ENCODE measurements at places on chromosomes 12 and 14. TPM values are rescaled to one million over a fixed set of nuclear protein-coding genes. Genes with fewer than 3 reads are reported as not detected.

Gene LMO3
- 21.8 TPM for total RNA-seq

DNA sequence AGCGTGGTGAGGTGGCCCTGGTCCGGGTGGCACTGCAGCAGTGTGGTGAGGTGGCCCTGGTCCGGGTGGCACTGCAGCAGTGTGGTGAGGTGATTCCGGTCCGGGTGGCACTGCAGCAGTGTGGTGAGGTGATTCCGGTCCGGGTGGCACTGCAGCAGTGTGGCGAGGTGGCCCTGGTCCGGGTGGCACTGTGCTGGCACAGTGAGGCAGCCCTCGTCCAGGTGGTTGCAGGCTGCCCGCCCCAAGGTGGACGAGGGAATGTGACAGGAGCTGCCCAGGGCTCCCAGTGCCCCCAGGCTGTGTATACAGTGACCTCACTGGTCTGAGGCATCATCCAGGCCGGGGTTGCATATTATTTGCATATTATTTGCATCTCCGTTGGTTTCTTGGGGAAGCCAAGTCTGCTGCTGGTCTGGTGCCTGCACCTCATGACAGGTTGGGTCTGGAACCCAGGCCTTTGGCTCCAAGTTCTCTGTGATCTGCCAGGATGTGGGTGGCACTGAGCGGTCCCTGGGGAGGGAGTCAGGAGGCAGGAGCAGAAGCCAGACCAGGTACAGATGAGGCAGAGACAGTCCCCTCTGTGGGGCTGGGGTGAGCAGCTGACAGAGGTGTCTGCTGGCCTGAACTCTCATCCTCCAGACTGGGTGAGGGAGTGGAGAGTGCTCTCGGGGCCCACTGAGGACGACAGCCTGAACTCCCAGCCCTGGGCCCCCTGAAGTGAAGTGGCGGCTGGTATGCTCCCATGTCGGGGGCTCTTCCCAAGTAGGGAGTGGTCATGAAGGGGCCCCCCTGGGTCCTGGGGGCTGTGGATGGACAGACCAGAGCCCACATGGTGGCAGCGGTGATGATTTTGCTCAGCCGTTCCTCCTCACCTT lies 79.3 kb downstream of the KIF26A start:
- H3K27me3 ChIP-seq, result no peaks in the 10 kb centered on the region
- no peak for DNase-seq
- H3K4me3 ChIP-seq, result no peak overlapping the region
- no peaks in the 10 kb centered on the region for H3K36me3 ChIP-seq

DNA sequence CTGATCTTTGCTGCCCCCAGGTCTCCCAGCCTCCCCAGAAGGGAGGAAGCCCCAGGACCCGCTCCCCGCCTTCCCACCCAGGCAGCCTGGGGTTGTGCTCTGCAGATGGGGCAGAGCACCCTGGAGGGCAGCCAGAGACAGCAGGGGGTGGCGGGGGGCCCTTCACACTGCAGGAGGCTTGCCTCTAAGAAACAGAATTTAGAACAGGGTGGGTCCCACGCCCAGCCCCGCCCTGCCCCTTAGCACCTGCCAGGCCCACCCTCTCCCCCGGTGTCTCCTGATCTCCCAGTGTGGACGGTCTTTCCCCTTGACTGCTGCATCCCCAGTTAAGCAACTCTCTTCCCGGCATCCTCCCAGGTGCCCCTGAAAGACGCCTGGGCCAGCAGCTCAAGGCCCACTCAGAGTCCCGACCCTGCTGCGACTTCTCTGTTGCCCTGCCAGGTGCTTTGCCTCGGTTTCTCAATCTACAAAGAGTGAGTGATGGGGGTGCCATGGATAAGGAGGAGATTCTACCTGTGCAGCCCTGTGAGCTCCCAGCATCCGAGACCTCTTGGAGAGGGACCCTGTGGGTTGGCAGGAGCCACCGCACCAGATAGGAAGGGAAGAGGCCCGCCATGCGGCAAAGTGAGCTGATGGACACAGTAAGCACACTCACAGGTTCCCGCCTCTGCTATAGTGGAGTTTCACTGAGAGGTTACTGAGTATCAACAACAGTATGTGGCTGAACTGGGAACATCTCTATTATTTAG lies 327.1 kb upstream of the FKBP4 start:
- no peak overlapping the region for H3K4me3 ChIP-seq
- no peak overlapping the region for H3K27ac ChIP-seq
- no peaks in the 10 kb centered on the region for H3K27me3 ChIP-seq
- H3K4me1 ChIP-seq, result no peaks in the 10 kb centered on the region

DNA sequence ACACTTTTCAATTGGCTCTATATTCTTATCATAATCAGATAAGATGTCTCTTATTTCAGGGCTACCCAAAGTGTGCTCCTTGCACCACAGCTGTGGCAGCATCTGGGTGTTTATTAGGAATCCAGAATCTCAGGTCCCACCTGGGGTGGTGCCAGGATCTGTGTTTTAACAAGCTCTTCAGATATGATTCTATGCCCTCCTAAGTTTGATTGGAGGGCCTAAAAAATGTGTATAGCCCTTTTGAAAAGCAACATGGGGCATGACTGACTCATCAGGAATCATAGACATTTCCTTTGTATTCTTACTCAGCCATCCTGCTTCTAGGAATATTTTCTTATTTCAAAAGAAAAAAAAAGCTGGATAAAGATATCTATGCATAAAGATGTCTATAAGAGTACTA lies 103.1 kb downstream of the HELB start:
- H3K4me3 ChIP-seq, result no peak overlapping the region
- no peaks in the 10 kb centered on the region for H3K4me1 ChIP-seq
- H3K27me3 ChIP-seq, result no peaks in the 10 kb centered on the region
- no peaks in the 10 kb centered on the region for H3K36me3 ChIP-seq
- no peak for DNase-seq
- H3K27ac ChIP-seq, result no peak overlapping the region

DNA sequence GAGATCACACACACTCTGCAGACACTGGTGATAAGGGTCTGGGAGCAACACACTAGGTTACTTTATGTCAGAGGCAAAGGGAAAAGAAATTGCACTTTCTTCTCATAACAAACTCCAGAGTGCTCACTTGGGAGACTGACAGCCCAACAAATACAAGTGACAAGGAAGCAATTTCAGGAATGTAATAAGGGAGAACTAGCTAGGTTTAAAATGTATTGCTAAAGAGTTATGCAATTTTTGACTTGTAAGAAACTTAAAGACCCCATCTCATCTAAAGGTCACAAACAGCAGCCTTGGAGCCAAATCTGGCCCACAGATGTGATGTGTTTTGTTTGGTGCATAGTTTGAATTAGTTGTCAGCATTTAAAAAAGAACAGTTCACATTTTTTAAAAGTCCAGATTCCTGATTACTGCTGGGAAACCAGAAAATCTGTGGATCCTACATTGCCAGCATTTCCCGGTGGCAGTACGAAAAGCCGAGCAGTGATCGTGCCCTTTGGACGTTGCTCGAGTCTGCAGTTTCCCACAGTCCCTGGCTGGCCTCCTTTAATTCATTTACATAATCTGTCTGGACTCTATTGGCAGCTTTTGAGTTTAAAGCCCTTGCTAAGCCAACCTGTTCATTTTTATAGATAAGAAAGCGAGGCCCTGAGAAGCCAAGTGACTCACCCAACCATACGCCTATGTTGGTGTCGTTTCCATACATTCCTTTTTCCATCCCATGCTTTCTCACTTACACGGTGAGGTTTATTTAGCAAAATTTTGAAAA lies 42.0 kb upstream of the ETV6 start:
- H3K27ac ChIP-seq, result peak overlapping the region; percentile 1
- no peak overlapping the region for H3K4me3 ChIP-seq
- DNase-seq, result no peak

DNA sequence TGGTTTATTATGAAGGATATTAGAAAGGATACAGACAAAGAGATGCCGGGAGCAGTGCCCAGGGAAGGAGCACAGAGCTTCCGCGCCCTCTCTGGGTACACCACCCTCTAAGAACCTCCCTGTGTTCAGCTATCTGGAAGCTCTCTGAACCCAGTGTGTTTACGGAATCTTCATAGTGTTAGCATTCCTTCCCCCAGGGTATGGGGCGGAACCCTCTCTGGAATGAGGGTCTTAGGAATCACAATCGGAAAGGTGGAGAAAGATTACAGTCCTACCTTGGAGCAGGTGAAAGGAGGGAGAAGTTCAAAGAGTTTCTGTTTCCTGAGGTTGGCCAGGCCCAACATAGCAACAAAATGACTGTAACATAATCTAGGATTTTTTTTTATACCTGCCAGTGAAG lies 6.8 kb upstream of the NUDT4 start:
- no peak overlapping the region for H3K4me3 ChIP-seq
- H3K36me3 ChIP-seq, result no peaks in the 10 kb centered on the region
- H3K4me1 ChIP-seq, result peaks cover 14% of the 10 kb centered on the region
- no peak for DNase-seq
- no peak overlapping the region for H3K27ac ChIP-seq
- H3K27me3 ChIP-seq, result no peaks in the 10 kb centered on the region

Gene ZFP36L1
- total RNA-seq, result 187 TPM

- no peak overlapping the region for H3K27ac ChIP-seq
- no peaks in the 10 kb centered on the region for H3K36me3 ChIP-seq
- no peak for DNase-seq
- H3K27me3 ChIP-seq, result no peaks in the 10 kb centered on the region
These were observed 16.3 kb downstream of the MSRB3 start for GRCh38 chr12:65294641-65295262.

GRCh38 chr14:51653775-51654532 lies 2.2 kb downstream of the FRMD6 start:
- peak overlapping the region; percentile 80 for H3K4me3 ChIP-seq
- peak overlapping the region; percentile 99 for H3K27ac ChIP-seq
- no peak for DNase-seq
- H3K27me3 ChIP-seq, result no peaks in the 10 kb centered on the region
- no peaks in the 10 kb centered on the region for H3K36me3 ChIP-seq

GRCh38 chr14:69531135-69531534 lies 43.5 kb downstream of the CCDC177 start:
- no peak overlapping the region for H3K4me3 ChIP-seq
- no peaks in the 10 kb centered on the region for H3K4me1 ChIP-seq
- no peaks in the 10 kb centered on the region for H3K36me3 ChIP-seq
- H3K27ac ChIP-seq, result no peak overlapping the region
- no peak for DNase-seq

DNA sequence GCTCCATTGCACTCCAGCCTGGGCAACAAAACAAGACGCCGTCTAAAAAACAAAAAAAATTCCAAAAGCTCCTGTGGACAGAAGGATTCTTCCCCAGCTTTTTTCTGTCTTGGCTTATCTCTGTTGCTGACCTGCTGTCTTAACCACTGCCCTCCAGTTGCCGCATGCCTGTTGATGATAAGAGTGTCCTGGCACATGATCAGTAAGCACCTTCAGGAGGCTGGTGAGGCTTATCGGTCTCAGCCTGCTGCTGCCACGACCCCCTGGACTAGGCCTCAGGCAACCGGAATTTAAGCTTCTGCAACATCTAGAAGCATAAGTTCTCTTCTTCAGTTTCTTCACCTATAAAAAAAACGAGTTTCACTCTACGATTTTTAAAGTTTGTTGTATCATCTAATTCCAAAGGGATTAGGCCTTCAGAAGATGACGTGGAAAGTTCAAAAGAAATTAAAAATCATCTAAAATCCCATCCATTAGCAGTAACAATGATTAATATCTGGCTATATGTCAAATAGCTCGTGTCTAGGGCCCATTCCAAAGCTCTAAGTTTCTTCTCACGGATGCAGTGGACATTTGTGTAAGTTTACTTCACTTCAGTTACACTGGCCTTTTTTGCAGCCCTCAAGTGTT lies 46.4 kb downstream of the RESF1 start:
- H3K4me3 ChIP-seq, result no peak overlapping the region
- no peaks in the 10 kb centered on the region for H3K4me1 ChIP-seq
- H3K27me3 ChIP-seq, result no peaks in the 10 kb centered on the region
- no peak overlapping the region for H3K27ac ChIP-seq

- no peaks in the 10 kb centered on the region for H3K4me1 ChIP-seq
- no peak for DNase-seq
- H3K27me3 ChIP-seq, result no peaks in the 10 kb centered on the region
- no peak overlapping the region for H3K27ac ChIP-seq
- no peak overlapping the region for H3K4me3 ChIP-seq
These were observed 966.6 kb upstream of the SEL1L start for GRCh38 chr14:82500222-82500621.

DNA sequence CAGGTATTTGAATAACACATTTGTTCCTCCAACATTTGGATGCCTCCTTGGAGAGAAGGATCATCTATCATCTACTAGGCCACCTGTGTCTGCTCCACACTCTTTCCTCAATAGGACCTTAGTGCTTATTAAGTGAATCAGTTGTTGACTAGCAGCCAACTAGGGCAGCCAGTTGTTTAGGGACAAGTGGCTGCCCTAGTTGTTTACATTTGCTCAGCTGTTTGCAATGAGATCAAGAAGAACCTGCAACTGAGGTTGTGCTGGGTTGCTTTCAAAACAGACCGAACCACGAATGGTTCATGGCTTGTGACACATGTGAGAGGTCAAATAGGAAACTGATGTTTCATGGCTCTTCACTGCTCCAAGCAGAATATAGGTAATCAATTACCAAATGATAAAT lies 53.8 kb downstream of the TMCC3 start:
- no peaks in the 10 kb centered on the region for H3K27me3 ChIP-seq
- H3K4me1 ChIP-seq, result no peaks in the 10 kb centered on the region
- H3K27ac ChIP-seq, result no peak overlapping the region
- no peaks in the 10 kb centered on the region for H3K36me3 ChIP-seq
- H3K4me3 ChIP-seq, result no peak overlapping the region

DNA sequence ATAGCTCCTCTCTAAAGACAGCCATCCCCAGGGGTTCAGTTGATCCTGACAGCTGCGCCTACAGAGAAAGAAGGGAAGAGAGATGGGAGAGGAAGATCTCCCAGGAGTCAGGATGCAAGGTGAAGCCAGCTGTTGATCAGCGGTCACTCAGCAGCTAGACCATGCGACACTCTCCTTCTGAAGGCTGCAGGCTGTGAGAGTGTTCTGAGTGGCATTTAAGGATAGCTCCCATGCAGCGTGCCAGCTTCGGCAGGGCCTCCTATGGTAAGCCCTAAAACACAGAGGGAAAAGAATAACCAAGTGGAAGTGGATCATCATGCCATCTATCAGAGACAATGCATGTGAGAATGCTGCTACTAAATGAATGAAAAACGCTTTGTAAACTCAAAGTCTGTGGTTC lies 197.9 kb upstream of the NUDT4 start:
- H3K4me3 ChIP-seq, result no peak overlapping the region
- no peak for DNase-seq
- no peaks in the 10 kb centered on the region for H3K27me3 ChIP-seq

Gene SMIM41
- not detected for total RNA-seq

- H3K4me3 ChIP-seq, result no peak overlapping the region
- H3K36me3 ChIP-seq, result peaks cover 30% of the 10 kb centered on the region
- H3K27ac ChIP-seq, result peak overlapping the region; percentile 89
- H3K27me3 ChIP-seq, result no peaks in the 10 kb centered on the region
- peaks cover 86% of the 10 kb centered on the region for H3K4me1 ChIP-seq
These were observed 15.9 kb downstream of the KCTD10 start for GRCh38 chr12:109461049-109461845.

- peak overlapping the region; percentile 4 for H3K4me3 ChIP-seq
- H3K27ac ChIP-seq, result peak overlapping the region; percentile 27
- H3K36me3 ChIP-seq, result no peaks in the 10 kb centered on the region
- peaks cover 12% of the 10 kb centered on the region for H3K4me1 ChIP-seq
These were observed 938 bp upstream of the MAX start for GRCh38 chr14:65103150-65103760.

Gene GLI1
- 2.8 TPM for total RNA-seq

Data from adrenal gland (tissue), 19 donors.